Stimulated activated CD4-positive, alpha-beta T cell treated with anti-CD3 and anti-CD28 coated beads, Interleukin-15, amount 100 ng/mL, for 1 hour (primary cell): ENCODE measurements at places on chromosomes 16 and 17.

GRCh38 chr16:85521552-85522307 lies 91.4 kb upstream of the GSE1 start:
- DNase-seq, result no peak

DNA sequence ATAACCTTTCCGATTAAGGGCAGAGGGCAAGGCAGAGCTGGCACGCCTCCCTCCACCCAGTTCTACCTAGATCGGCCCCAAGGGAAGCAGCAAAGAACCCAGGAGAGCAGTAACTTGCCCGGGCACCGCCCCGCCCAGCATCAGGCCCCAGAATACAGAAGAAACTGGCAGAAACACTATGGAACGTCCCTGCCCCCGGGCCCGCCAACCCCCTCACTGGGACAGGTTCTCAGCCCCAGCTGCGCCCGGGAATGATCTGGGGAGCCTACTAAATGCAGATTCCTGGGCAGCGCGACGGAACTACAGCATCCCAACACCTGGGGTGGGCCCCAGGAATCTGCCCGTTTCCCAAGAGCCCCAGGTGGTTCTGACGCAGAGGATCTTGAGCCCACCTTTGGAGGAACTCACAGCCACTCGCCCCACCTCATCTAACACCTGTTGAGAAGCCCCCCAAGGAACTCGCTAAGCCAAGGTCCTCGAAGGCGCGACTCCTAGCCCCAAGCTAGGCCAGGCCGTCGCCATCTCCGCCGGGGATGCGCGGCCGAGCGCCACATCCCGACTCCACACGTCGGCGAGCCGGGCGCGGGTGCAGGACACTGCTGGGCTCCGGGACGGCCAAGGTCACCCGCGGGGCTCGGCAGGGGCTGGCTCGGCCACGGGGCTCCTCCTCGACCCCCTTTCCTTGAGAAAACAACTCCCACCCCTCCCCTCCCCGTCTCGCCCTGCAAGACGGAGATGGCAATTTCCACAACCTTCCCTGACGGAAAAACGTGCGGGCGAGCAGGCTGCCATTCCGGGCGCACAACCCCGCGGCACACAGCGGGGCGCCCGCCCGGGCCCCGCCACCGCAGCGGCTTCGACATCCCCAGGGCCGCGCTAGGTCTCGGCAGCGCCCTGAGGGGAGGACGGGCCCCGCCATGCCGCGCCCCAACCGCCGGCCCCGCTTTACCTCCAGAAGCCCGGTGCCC lies 913 bp downstream of the CDIP1 start:
- no peak for DNase-seq

- no peak for DNase-seq
These were observed 6.1 kb upstream of the ITGAM start for GRCh38 chr16:31253642-31254045.

DNA sequence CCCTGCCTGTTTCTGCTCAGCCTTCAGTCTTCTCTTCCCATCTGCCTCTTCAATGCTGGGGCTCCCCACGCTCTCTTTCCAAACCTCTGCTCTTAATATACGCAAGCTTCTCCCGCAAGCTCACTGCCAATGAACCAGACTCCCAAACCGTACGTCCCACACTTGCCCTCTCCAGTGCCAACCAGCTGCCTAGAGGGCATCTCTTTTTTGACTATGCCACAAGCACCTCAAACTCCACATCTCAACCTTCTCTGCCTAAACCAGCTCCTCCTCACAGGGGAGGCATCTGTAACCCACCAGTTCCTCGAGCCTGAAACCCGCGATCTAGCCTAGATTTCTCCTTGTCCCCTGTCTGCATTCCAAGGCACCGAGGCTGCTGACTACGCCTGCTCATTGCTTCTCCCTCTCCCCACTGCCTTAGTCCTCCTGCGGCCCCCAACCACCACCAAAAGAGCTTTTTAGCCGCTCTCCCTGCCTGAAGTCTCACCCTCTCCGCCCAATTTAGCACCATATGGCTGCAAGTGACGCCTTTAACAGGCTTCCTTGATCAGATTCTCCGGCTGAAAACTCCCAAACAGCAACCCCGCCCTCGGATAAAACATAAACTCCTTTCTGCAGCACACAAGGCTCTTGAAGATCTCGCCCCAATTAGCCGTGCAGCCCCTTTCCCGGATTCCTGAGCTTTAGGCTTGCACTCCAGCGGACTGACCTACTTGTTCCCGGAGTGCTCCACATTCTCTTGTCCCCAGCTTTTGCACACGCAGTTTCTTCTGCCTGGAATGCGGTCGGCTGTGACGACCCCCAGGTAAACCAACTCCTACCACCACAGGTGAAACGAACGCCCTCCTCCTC lies 1.5 kb downstream of the GGA2 start:
- no peak for DNase-seq

DNA sequence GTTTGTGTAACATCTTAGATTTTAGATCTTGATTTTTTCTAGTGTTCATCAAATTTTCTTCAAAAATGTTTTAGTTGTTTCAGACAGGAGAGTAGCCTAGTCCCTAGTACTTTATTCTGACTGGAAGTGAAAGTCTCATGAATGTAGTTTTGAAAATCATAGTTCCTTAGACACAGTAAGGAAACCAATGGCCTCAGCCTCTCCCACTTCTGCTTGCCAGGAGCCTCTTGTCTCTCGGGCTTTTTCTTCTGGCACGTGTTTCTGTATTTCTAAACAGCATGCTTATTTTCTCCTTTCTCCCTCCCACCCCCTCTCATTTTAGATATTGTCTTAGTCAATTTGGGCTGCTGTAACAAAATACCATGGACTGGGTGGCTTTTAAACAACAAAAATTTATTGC lies 9.8 kb downstream of the SLFN5 start:
- no peak for DNase-seq

- no peak for DNase-seq
These were observed 34.4 kb downstream of the N4BP1 start for GRCh38 chr16:48575471-48576050.

GRCh38 chr17:49114703-49115102 lies 17.9 kb upstream of the B4GALNT2 start:
- no peak for DNase-seq

DNA sequence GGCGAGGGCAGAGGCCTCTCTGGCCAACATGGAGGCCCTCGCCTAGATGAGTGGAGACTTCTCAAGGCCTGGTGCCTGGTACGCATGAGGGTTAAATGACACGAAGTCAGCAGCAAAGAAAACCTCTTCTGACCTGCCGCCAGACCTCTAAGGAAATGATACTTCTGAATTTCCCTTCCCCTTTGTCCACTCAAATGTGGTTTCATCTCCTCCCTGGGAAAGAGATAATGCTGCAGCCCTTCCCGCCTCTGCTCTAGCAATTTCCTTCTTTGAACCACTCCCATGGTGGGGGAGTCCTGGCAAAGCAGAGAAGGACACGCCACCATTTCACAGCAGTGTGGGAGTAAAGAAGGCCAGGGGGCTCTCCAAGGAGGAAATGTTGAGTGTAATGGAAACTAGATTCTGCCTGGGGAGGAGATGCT lies 65.7 kb upstream of the BCAR1 start:
- DNase-seq, result no peak

DNA sequence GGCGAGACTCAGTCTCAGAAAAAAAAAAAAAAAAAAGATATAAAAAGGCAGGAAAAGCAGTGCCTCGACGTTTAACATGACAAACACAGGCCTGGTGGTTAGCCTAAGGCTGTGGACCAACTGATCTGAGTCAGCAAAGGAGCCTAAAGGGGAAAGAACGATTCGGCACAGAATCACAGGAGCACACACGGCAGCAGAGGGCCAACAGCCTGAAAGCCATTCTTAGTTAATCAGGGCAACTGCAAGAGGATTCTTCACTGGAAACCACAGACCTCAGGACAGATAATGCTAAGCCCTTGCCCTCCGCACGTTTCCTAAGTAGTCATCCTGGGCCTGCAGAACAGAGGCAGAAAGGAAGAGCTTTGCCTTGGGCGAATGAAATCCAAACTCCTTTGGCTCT lies 14.7 kb downstream of the TMEM11 start:
- DNase-seq, result no peak

DNA sequence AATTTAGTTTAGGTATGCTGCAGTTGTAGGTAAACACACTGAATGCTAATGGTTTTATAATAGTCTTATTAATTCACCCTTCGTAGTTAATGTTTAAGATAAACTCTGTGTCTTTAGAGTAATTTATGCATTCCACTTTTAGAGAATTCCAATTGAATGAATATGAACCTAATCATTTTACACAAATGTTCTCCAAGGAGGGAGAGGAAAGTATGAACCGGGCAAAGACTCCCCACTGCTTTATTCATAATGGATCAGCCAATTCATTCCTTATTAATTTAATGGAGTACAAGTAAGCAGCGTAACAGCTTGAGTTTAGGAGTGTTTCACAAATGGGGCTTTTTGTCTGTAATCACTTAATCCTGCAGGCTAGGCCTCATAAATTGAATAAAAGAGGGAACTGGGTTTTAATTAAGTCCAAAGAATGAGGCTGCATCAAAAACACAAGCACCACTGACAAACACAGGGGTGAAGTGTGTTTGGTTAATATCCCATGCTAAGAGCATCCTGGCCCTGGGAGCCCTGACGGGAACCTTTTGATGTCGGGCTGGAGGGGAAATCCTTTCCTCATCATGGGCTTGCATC lies 375.7 kb upstream of the DYNLRB2 start:
- no peak for DNase-seq

DNA sequence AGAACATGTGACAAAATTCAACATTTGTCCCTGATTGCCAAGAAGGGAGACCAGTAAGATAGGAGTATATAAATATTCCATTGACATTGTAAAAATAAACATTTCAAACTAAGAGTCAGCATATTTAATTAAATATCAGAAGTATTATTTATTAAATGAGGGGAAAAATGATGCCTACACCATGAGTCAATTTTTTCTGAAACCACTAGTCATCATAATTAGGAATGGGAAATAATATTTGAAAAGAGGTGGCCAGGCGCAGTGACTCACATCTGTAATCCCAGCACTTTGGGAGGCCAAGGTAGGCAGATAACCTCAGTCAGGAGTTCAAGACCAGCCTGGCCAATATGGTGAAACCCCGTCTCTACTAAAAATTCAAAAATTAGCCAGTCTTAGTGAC lies 2.1 kb downstream of the CMTM1 start:
- DNase-seq, result no peak

- DNase-seq, result no peak
These were observed 255.4 kb downstream of the PHKB start for GRCh38 chr16:47716571-47716970.

DNA sequence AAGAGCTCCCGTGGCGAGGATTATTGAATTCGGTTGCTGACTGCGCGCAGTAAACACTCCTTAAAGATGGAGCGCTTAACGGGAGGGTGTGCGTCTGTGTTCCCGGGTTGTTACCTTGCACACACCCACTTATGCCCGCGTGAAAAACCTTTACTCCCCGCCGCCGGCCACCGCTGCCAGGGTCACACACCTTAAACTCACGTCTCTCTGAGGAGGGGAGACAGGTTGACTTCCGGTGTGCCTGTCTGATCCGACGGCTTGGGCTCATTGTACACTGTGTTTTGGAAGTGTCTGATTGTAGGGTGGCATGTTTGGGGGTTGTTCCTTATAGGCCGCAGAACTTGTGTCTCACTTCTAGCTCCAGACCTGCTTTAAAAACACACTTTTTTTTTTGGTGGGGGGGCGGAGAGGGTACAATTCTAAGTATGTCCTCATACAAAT lies 66.8 kb downstream of the KPNA2 start:
- DNase-seq, result no peak

- DNase-seq, result no peak
These were observed 412.2 kb upstream of the EEF2KMT start for GRCh38 chr16:5509794-5510193.

- DNase-seq, result no peak
These were observed 39.4 kb downstream of the USP32 start for GRCh38 chr17:60352569-60352968.

GRCh38 chr16:8905168-8905762 lies 23.1 kb downstream of the LITAFD start:
- no peak for DNase-seq

- DNase-seq, result no peak
These were observed 2.1 kb downstream of the SOX9 start for GRCh38 chr17:72122765-72123529.

- DNase-seq, result no peak
These were observed 12.0 kb upstream of the KCNJ18 start for GRCh38 chr17:21680366-21680765.

- no peak for DNase-seq
These were observed 1.4 kb downstream of the MRPS7 start for GRCh38 chr17:75263055-75263454.

DNA sequence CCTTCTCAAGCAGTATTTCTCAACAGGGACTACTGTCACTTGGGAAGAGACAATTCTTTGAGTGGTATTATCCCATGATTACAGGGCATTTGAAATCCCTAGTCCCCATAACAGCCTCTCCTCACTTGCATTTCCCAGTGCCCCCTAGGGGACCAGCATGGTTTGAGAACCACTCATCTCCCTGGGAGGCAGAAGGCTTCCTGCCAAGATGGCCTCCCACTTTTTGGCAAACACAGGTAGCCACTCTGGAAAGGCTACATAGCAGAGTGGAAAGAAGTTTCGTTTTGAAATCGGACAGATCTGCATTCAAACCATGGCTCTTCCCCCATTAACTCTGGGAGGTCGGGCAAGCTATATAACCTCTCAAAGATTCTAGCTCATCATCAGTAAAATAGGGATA lies 256.8 kb downstream of the XYLT1 start:
- DNase-seq, result no peak

DNA sequence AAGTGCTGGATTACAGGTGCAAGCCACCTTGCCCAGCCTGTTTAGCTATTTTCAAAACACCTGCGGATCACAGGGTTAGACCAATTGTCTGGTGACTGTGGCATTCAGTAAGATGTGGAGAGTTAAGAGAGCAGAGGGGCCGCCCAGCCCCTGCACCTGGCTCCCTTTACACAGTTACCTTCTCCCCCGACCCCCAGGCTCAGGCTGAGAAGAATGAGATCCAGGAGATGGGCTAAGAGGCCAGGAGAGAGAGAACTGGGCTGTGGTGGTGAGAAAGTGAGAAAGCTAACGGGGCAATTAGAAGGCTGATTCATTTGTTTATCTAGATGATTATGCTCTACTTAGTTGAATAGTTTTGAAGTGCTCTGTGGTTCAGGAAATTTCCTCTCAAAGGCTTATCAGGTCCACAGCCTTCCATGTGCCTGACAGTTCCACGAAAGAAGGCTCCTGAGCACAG lies 67.8 kb upstream of the AXIN2 start:
- no peak for DNase-seq

GRCh38 chr17:34369571-34369970 lies 6.5 kb upstream of the CCL1 start:
- DNase-seq, result no peak

DNA sequence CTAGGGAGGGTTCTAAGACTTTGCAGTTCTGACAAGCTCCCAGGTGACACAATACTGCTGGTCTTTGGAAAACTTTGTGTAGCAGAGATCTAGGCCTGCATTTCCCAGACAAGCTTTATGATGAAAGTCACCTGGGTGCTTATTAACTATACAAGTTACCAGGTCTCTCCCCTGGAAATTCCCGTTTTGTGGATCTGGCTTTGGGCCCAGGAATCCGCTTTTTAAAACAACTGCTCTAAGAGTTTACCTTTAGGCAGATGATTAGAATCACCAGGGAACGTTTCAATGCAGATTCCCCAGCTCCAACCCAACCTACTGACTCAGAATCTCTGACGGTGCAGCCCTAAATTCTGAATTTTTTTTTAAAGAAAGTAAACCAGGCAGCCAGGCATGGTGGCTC lies 36.3 kb downstream of the MYH3 start:
- DNase-seq, result no peak

GRCh38 chr16:61390965-61391637 lies 645.1 kb downstream of the CDH8 start:
- DNase-seq, result no peak

GRCh38 chr17:57899391-57899790 lies 49.5 kb upstream of the MRPS23 start:
- no peak for DNase-seq
